ENCODE measurements at places on chromosomes 3 and 15. TPM values are rescaled to one million over a fixed set of nuclear protein-coding genes. Genes with fewer than 3 reads are reported as not detected.

DNA sequence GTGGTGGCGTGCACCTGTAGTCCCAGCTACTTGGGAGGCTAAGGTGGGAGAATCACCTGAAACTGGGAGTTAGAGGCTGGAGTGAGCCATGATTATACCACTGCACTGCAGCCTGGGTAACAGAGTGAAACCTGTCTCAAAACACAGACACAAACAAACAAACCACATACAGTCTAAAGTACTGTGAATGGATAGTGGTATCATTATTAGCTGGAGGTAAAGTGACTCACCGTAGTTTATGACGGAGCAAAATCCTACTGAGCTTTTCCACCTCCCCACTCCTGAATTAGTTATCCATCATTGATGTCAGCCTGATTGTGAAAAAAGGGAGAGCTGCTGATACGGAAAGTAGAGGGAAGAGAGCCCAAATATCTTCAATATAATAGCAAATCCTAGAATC, 3.2 kb upstream of the CNOT10 start:
- no peaks in the 10 kb centered on the region for H3K36me3 ChIP-seq
- H3K27me3 ChIP-seq: peaks cover 7% of the 10 kb centered on the region
- no peak overlapping the region for H3K4me3 ChIP-seq
- no peak for DNase-seq
- peak overlapping the region; percentile 29 for H3K27ac ChIP-seq
- peaks cover 15% of the 10 kb centered on the region for H3K4me1 ChIP-seq

DNA sequence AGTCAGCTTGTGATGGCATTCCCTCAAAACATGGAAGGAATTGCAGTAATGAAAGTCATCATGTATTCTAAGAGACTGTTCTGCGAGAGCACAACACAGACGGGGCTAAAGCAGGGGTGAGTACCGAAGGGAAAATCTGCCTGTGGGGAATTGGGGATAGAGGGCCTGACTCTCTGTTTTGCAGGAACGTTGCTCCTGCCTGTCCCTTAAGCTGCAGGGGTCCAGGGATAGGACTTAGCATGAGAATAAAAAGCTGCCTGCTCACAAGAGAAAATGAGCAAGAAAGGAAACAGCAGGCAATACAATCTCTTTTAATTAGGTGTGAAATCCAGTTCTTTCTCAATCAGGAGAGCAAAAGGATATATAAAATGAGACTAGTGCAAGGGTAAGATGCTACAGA, 62.2 kb downstream of the TIGIT start:
- no peak overlapping the region for H3K27ac ChIP-seq
- H3K27me3 ChIP-seq: no peaks in the 10 kb centered on the region
- H3K4me1 ChIP-seq: peaks cover 2% of the 10 kb centered on the region
- peaks cover 8% of the 10 kb centered on the region for H3K36me3 ChIP-seq
- DNase-seq: no peak
- no peak overlapping the region for H3K4me3 ChIP-seq

- no peak for DNase-seq
- peaks cover 13% of the 10 kb centered on the region for H3K4me1 ChIP-seq
- no peaks in the 10 kb centered on the region for H3K36me3 ChIP-seq
- no peak overlapping the region for H3K4me3 ChIP-seq
- H3K27ac ChIP-seq: no peak overlapping the region
- no peaks in the 10 kb centered on the region for H3K27me3 ChIP-seq
Measured at GRCh38 chr3:195224156-195224979, 46.6 kb downstream of the XXYLT1 start.

DNA sequence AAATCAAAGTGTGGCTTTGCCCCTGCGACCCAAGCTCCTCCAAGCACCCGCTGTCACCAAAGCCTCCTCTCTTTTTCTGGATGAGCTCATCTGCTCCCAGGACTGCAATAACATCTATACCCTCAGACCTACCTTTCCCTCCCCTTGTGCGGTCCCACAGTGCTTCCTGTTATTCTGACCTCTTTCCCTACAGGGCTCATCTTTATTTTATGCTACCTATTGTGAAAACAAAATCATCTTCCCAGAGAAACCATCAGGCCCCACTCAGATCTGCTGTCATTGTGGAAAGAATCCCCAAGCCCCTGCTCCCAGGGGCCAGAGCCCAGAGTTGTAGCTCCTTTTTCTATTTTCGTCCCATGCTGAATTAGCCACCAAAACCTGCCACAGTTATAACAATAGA, 162.2 kb downstream of the MEIS2 start:
- no peaks in the 10 kb centered on the region for H3K4me1 ChIP-seq
- no peaks in the 10 kb centered on the region for H3K36me3 ChIP-seq
- H3K4me3 ChIP-seq: no peak overlapping the region

- H3K4me1 ChIP-seq: no peaks in the 10 kb centered on the region
- H3K27me3 ChIP-seq: no peaks in the 10 kb centered on the region
- H3K36me3 ChIP-seq: no peaks in the 10 kb centered on the region
- H3K4me3 ChIP-seq: no peak overlapping the region
Measured at GRCh38 chr3:167113035-167113830, 266.9 kb downstream of the ZBBX start.

GRCh38 chr3:58874248-58874741, 175.5 kb downstream of the CFAP20DC start:
- H3K27ac ChIP-seq: no peak overlapping the region
- H3K4me1 ChIP-seq: peaks cover 5% of the 10 kb centered on the region
- no peak overlapping the region for H3K4me3 ChIP-seq
- no peaks in the 10 kb centered on the region for H3K36me3 ChIP-seq
- DNase-seq: no peak

DNA sequence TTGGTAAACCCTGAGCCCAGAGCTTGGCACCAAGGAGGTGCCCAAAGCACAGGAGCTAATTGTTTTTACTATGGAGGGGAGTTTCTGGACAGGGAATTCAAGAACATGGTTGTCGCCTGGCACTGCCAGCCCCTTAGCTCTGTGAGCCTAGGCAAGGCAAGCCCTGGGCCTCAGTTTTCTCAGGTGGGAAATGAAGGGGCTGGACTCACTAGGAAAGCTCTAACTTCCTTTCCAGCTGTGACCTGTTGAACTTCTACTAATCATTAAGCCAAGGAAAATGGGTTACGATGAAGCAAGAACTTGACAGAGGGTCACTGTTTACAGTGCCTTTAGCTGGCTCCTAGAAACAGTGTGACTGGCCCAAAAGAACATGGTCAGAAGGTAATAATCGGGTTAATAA, 277.2 kb downstream of the SHQ1 start:
- DNase-seq: no peak
- H3K27me3 ChIP-seq: peaks cover 6% of the 10 kb centered on the region
- no peak overlapping the region for H3K4me3 ChIP-seq
- H3K36me3 ChIP-seq: no peaks in the 10 kb centered on the region

- H3K4me1 ChIP-seq: peaks cover 6% of the 10 kb centered on the region
- no peak overlapping the region for H3K4me3 ChIP-seq
- H3K27me3 ChIP-seq: peaks cover 10% of the 10 kb centered on the region
- peak overlapping the region; percentile 24 for H3K27ac ChIP-seq
- no peak for DNase-seq
- H3K36me3 ChIP-seq: peaks cover 7% of the 10 kb centered on the region
Measured at GRCh38 chr3:30984855-30985749, 90.6 kb upstream of the GADL1 start.

GRCh38 chr3:61814674-61815073, 253.3 kb downstream of the PTPRG start:
- no peaks in the 10 kb centered on the region for H3K36me3 ChIP-seq
- no peaks in the 10 kb centered on the region for H3K4me1 ChIP-seq
- no peak for DNase-seq
- no peak overlapping the region for H3K27ac ChIP-seq
- no peak overlapping the region for H3K4me3 ChIP-seq

- no peak overlapping the region for H3K27ac ChIP-seq
- H3K27me3 ChIP-seq: peaks cover 4% of the 10 kb centered on the region
- no peaks in the 10 kb centered on the region for H3K36me3 ChIP-seq
Measured at GRCh38 chr3:72728329-72728889, 119.8 kb downstream of the SHQ1 start.

DNA sequence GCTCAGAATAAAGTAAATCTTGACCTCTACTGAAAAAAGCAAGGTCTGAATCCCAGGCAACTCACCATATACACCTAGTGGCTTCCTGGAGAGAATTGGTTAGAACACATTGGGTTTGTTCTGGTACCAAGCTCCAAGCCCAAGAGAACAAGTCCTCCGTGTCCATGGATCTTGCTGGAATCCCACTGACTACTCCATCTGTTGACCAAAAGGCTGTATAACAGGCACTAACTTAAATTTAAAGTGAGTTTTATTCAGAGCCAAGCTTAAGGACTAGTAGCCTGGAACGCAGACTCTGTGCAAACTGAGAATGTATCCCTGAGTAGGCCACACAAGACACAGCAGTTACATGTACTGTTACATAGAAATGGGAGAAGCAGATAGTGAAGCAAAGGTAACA, 342.1 kb upstream of the LRRC3B start:
- H3K27me3 ChIP-seq: no peaks in the 10 kb centered on the region
- H3K4me1 ChIP-seq: no peaks in the 10 kb centered on the region
- DNase-seq: no peak

BNC1 gene
- not detected for total RNA-seq

ASB14 gene
- total RNA-seq: not detected

HOMER2 gene
- total RNA-seq: 2.3 TPM

CHRM5 gene
- not detected for total RNA-seq

CHRNB4 gene
- total RNA-seq: not detected

ROBO2 gene
- not detected for total RNA-seq

CATSPER2 gene
- total RNA-seq: 5.4 TPM

LOXL1 gene
- 2.9 TPM for total RNA-seq

HHLA2 gene
- 2.0 TPM for total RNA-seq

Measured in T-helper 17 cell (primary cell).